A549 treated with RU486 at 1 μM for 4 hours (cell line): ENCODE measurements at places on chromosomes 3 and 15. TPM values are rescaled to one million over a fixed set of nuclear protein-coding genes. Genes with fewer than 3 reads are reported as not detected.

The RBM6 gene
- total RNA-seq, result 24.1 to 30.3 TPM (median 28.7 TPM) in 5 replicates

The TPRA1 gene
- 36.0 to 52.8 TPM (median 46.9 TPM) in 5 replicates for total RNA-seq

The FGF12 gene
- total RNA-seq, result 0.37 to 0.94 TPM (median 0.73 TPM) in 5 replicates

The GTF2A2 gene
- total RNA-seq, result 172 to 212 TPM (median 185 TPM) in 5 replicates
